Naive thymus-derived CD8-positive, alpha-beta T cell (primary cell): ENCODE measurements at places on chromosomes 3 and 15.

GRCh38 chr3:9087831-9088413 is 124.7 kb upstream of the RAD18 start:
- H3K4me3 ChIP-seq, result no peak overlapping the region
- DNase-seq, result no peak
- no peaks in the 10 kb centered on the region for H3K27me3 ChIP-seq
- no peaks in the 10 kb centered on the region for H3K36me3 ChIP-seq
- H3K27ac ChIP-seq, result no peak overlapping the region

GRCh38 chr3:126540342-126540849 is 16.4 kb downstream of the CHST13 start:
- peaks cover 8% of the 10 kb centered on the region for H3K27me3 ChIP-seq
- no peak for DNase-seq
- no peaks in the 10 kb centered on the region for H3K36me3 ChIP-seq
- H3K4me3 ChIP-seq, result no peak overlapping the region
- peaks cover 4% of the 10 kb centered on the region for H3K4me1 ChIP-seq

- no peak overlapping the region for H3K27ac ChIP-seq
- peaks cover 8% of the 10 kb centered on the region for H3K27me3 ChIP-seq
- no peak overlapping the region for H3K4me3 ChIP-seq
- DNase-seq, result no peak
- no peaks in the 10 kb centered on the region for H3K4me1 ChIP-seq
Observed at GRCh38 chr3:29955413-29955812, 651.0 kb upstream of the TGFBR2 start.

DNA sequence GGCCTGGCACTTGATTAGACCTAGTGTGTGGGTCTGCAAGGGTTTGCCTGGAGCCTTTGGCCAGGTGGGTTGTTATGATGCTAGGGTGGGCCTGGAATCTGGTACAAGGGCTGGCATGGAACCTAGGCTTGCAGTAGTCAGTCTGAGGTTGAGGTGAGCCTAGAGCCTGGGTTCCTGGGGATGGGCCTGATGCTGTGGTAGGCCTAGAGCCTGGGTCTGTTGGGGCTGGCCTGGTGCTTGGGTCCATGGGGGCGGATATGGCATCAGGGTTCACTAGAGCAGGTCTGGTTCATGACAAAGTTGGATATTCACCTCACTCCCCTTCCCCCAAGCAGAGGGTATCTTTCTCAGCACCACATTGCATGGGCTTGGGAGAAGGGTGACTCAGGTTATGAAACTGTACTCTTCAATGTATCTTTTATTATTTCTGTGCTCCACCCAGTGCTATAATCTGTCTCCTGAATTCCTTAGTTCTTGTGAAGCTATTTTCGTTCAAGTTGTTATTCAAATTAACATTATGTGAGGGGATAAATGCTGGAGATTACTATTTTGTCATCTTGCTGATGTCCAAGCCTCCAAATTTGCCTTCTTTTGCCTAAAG is 274.4 kb downstream of the NFKBIZ start:
- H3K36me3 ChIP-seq, result peaks cover 27% of the 10 kb centered on the region
- no peaks in the 10 kb centered on the region for H3K27me3 ChIP-seq
- no peak for DNase-seq
- H3K27ac ChIP-seq, result no peak overlapping the region
- no peak overlapping the region for H3K4me3 ChIP-seq

GRCh38 chr3:60001369-60001768 is 951.5 kb upstream of the CFAP20DC start:
- no peak for DNase-seq
- peaks cover 26% of the 10 kb centered on the region for H3K4me1 ChIP-seq
- no peaks in the 10 kb centered on the region for H3K36me3 ChIP-seq
- no peaks in the 10 kb centered on the region for H3K27me3 ChIP-seq
